ENCODE measurements at places on chromosomes 13 and 19.

DNA sequence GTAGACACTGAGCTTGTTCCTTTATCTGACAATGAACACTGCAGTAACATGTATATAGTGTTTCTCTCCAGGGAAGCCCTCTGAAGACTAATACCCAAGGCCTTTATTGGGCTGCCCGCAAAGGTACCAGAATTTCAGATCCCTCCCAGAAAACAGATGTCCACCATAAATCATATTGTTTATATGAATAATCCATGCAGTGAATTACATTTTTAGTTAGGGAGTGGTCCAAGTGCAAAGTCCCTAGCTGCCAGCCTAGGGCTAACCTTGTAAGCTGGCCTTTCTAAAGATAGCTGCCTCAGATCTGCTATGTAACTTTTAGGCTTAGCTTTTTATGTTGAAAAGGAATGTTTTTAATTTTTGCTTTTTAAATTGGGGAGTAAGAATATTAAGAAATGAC, 44.7 kb downstream of the TDRD3 start:
- no peak for DNase-seq

DNA sequence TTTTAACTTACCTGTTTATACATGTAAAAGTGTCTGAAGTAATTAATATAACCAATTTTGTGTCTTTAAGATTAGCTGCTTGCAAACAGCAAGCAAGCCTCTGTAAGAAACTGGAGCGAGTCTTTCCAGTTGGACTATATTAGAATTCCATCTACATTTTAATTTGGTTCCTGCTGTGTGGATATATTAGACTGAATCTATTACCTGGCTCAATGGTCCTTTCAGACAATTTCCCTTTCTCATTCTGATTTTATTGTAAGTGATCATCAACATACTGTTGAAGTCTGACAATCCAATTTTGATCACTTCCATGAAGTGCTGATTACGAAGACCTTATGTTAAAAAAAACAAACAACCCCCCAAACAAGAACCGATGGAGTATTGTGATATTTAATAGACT, 72.3 kb downstream of the GPC5 start:
- DNase-seq: no peak

- no peak for DNase-seq
Measured at GRCh38 chr13:79393564-79394249, 12.3 kb downstream of the RBM26 start.

GRCh38 chr19:1840541-1841115, 7.7 kb downstream of the REXO1 start:
- no peak for DNase-seq

- DNase-seq: no peak
Measured at GRCh38 chr19:40920300-40921004, 38.4 kb upstream of the CYP2A7 start.

GRCh38 chr13:72678312-72678711, 49.1 kb downstream of the MZT1 start:
- DNase-seq: no peak

GRCh38 chr13:76293751-76294150, 592.5 kb downstream of the KCTD12 start:
- no peak for DNase-seq

DNA sequence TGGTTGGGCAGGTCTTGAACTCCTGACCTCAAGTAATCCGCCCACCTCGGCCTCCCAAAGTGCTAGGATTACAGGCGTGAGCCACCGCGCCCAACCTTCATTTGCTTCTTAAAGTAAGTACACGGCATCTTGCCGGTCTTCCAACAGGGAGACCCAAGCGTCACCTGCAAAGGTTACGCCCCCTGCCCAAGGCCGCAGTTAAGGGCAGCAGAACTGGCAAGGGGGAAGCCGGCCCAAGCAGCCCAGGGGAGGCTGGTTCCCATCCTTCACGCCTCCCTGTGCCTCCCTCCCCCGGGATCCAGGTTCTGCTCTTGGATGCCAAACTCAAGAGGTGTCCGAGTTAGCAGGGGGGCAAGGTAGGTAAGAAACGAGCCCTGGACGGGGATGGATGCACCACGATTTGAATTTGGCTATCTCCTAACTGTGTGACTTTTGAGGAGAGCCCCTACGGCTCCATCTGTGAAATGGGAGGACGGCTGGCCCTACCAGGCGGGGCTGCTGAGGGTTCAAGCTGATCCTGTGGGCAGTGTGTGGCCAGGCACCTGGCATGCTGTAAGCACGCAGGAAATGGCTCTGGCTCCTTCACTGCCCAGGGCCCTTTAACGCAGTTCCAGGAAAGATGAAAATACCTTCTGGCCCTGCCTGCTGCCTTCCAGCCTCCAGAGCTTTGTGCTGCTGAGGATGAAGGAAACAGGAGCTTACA, 9.0 kb downstream of the RFX1 start:
- no peak for DNase-seq

DNA sequence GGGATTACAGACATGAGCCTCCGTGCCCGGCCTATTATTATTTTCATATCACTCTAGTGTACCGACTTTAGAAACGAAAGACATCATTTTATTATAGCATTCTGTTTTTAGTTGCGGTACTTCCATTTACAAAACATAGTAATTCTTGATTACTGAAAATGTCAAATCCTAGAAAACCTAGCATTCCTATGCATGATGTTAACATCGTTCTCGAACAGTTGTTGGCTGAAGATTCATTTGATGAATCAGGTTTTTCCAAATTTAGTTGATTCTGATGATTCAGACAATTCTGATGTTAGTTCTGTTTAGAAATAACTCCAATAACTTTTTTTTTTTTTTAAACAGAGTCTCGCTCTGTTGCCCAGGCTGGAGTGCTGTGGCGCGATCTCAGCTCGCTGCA, 11.5 kb upstream of the MTRF1 start:
- no peak for DNase-seq

DNA sequence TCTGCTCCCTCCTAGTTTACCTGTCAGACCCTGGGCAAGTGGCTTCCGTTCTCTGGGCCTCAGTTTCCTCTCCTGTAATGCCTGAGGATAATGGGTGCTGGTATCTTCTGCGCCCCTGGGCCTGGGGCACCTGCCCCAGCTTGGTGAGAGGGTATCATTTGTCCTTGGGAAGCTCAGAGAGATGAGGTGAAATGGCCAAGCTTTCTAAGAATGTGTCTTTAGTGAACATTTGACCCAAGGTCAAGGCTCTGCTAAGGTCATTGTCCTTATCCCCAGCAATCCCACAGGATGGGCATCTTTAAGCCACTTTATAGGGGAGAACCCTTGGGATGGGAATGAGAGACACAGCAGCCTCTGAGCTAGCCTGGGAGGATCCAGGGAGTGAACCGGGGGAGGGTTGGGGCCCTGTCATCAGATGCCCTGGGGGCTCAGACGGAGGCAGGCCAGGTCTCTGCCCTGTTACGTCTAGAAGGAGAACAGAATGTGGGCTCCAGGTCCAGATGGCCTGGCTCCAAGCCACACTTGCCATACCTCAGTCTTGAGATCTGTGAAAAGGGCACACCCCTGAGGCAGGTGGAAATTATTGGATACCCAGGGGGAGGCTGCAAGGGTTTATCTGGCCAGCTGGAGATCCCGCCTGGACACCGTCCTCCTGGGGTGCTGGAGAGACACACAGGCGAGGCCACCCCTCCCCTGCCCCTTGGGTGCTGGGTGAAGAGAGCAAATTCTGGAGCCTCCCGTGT, 1.1 kb upstream of the NFIC start:
- DNase-seq: no peak

- no peak for DNase-seq
Measured at GRCh38 chr13:30923418-30923817, 9.0 kb upstream of the TEX26 start.

DNA sequence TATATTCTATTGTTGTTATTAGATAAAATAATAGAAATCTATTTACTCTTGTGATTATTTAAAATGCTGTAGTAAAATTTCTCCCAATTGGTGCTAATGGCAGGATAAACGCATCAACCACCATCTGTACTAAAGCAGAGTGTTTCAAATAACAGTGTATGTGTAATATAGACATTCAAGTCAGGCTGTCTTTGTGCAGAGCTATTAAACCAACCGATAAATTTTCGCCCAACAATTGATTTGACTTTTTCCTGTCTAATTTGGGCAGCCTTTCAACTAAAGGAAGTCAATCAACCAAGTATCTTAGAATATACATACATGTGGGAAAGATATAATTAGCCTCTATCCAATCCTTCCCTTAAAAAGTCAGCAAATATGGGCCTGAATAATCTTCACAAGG, 5.8 kb downstream of the AMER2 start:
- no peak for DNase-seq

DNA sequence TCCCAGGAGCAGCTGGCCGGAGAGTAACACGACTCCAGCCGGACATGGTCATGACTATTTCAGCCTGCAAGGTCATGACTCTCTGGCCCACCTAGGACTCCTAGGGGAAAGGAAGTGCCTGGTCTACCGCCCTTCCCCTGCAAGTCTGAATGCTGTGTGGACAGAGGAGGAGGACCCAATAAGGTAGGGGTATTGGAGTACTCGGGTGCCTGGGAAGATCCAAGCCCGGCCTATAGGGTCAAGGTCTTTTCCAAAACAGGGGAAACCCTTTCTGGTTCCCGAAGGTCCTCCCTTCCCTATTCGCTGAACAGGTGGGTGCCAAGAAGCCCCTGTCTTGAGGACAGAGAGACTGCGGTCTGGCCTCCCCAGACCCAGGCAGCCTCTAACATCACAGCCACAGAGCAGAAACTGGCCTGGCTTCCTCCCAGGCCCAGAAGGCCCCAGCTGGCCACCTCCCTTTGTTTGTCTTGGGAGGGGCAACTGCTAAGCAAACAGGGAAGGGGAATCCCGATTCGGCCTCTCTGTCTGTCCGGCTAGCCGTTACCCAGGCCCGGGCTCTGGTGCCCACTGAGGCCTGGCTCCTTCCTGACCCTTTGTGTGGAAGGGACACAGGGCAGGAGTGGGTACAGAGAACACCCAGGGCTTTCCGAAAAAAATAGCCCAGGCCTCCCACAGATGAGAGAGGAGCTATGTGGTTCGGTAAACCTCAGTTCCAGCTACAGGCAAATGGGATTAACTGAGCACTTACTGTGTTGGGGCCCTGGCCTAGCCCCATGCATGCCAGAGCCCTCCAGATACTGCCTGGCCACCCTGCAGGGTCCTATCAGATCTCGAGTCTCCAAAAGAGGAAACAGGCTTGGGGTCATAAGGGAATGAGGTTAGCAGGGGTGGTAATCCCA, 5.2 kb upstream of the GRAMD1A start:
- DNase-seq: no peak

DNA sequence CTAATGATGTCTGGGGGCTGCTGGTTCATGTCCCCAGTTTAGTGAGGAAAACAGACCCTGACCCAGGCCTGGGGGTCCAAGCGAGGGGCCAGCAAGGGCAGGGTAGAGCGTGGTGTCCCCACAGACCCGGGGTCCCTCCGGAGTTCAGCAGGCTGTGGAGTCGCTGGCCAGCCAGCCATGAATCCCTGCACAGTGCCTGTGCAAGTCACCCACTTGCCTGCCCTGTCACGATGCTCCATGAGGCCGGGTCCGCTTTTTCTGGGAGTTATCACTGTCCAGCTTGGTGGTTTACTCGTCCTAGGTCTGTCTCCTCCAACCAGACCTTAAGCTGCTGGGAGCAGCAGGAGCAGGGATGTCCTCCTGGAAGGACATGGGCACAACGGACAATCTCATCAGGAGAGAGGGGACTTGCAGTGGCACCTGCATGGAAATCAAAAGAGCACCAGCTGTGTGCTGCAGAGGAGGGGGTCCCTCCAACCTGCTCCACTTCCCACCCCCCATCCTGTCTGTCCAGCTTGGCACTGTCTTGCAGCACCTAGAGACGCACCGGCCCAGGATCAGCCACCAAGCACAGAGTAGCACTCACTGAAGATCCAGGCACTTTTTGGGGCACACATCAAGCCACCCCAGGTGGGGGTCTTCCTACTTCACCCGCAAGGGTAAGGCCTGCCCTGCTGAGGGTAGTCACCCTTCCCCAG, 121.8 kb downstream of the URI1 start:
- no peak for DNase-seq

GRCh38 chr19:47353307-47353712, 4.2 kb downstream of the DHX34 start:
- no peak for DNase-seq

DNA sequence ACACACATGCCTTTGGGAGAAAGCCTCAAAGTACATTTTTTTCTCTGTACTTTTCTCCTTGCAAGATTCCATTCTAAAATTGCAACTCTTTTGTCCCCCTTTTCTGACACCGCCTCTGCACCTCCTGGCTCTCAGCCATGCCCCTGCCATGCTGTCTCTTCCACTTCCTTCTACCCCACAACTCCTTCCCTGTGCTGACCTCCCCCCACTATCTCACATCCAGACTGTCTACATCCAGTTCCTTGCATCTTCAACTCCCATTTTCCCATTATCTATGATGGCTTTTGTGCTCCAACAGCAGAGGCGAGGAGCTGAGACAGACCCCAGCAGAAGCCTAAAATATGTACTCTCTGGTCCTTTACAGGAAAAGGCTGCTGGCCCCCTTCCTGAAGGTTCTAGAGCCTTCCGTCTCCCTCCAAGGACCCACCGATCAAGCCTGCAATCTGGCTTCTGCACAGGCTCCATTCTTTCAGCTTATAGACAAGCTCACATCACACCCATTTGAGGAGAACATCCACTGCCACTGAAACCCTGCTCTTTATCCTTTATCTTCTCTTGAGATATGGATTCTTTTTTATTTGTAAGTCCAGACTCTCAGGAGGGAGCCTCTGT, 50.2 kb downstream of the RFX2 start:
- DNase-seq: no peak

- no peak for DNase-seq
Measured at GRCh38 chr13:66895780-66896179, 334.4 kb downstream of the PCDH9 start.

- DNase-seq: no peak
Measured at GRCh38 chr19:15443838-15444237, 5.9 kb downstream of the WIZ start.

GRCh38 chr19:18328340-18329034, 5.6 kb upstream of the LSM4 start:
- peak; percentile 96 for DNase-seq

- DNase-seq: peak; percentile 3
Measured at GRCh38 chr19:7326105-7326877, 22.4 kb upstream of the ARHGEF18 start.

DNA sequence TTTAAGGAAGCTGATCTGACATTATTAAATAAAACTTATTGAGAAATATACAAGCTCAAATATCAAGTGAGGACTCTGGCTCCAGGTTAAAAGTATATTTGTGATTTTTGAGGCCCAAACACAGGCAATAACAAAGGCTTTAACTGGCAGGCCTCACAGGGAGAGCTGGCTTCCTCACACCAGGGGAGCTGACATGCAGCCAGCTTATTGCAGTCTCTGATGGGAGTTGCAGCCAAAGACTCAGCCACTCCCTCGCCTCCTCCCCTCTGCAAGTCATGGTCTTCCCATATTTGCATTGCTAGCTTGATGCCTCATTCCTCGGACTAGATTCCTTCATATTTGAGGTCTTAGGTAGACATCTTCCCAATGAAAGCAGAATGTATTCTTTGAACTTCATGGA, 647.1 kb upstream of the SLITRK6 start:
- DNase-seq: no peak

- no peak for DNase-seq
Measured at GRCh38 chr19:32469795-32470194, 64.2 kb downstream of the DPY19L3 start.

All from kidney capillary endothelial cell (primary cell).